ENCODE measurements at places on chromosomes 5 and 9.

DNA sequence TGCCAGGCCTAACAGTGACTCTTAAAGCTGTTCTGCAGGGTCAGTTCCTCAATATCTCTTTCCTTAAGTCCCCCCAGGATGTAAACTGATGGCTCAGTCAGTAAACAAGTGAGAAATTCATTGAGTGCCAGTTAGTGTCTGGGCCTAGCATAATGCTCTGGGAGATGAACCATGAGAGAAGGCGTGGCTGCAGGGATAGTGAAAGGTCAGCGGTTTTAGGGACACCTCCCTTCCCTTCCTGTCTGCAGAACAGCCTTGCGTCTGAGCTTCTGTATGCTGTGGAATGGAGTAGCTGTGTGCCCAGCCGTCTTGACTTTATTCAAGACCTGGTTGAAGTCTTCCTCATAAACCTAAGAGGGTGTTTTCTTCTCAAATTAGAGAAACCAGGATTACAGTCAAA lies 46.7 kb upstream of the DMRT3 start:
- DNase-seq, result no peak

DNA sequence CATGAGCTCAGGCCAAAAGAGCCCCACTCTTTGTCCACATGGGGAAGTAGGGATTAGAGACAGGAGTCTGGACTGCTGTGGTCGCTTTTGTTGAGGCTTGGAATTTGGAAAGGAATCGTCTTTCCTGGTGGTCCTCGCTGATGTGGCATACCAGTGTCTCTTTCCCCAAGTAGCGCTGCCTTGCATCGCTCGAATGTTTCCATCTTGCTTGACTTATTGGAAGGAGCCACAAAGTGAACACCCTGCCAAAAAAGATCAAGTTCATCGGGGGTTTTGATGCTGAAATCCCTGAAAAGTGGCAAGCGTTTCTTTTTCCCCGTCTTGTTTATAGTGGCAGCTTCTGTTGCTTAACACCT lies 161.3 kb downstream of the MACROH2A1 start:
- DNase-seq, result no peak

DNA sequence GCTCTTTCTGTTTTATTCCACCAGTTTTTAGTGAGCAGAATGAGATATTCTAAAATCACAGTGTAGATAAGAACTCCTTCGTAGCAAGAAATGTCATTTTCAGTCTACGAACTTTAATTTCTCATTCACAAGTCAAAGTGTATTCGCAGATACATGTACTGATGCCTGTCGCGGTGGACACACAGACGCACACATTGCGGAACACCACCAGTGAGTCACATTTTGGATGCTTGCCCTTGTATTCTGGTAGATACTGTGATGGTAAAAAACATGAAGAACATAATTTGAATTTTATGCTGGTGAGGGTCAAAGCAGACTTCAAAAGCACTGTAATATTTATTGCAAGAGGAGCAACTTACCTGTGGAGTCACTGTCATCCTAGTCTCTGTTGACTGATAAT lies 4.7 kb upstream of the C9orf57 start:
- no peak for DNase-seq

GRCh38 chr9:130192382-130192999 lies 20.3 kb downstream of the NCS1 start:
- DNase-seq, result no peak

- DNase-seq, result no peak
Observed at GRCh38 chr5:77972469-77973252, 196.5 kb upstream of the TBCA start.

DNA sequence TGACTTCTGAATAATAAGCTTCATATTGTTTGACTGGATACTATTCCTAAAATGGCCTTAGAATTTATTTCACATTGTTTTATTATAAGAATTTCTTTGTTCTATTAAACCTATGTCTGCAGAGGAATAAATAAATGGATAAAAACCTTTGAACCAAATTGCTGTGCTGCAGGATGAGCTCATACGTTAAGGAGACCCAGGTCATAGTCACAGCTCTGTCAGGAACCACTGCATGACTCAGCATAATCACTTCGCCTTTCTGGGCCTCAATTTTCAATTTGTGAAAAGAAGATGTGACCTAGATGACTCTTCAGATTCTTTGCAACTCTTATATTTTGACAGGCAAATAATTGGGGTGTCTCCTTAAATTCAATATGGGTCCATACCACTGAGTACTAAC lies 36.7 kb upstream of the HMHB1 start:
- DNase-seq, result no peak

DNA sequence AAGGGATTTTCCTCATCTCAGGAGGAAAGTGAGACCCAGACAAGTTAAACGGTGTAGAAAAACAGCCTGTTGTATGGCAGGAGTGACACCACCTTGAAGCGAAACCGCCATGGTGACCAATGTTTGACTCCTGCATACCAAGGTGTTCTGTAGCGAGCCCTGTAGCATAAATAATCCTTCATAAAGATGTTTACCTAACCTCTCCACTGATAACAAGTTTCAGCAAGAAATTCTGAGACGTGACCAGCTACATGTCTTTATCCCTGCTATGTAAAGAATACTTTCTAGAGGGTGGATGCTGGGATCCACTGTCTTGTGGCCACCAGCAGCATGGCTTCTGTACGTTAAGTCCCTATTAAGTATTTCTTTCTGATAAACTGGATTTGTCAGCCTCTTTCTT lies 148.1 kb downstream of the MPDZ start:
- no peak for DNase-seq

DNA sequence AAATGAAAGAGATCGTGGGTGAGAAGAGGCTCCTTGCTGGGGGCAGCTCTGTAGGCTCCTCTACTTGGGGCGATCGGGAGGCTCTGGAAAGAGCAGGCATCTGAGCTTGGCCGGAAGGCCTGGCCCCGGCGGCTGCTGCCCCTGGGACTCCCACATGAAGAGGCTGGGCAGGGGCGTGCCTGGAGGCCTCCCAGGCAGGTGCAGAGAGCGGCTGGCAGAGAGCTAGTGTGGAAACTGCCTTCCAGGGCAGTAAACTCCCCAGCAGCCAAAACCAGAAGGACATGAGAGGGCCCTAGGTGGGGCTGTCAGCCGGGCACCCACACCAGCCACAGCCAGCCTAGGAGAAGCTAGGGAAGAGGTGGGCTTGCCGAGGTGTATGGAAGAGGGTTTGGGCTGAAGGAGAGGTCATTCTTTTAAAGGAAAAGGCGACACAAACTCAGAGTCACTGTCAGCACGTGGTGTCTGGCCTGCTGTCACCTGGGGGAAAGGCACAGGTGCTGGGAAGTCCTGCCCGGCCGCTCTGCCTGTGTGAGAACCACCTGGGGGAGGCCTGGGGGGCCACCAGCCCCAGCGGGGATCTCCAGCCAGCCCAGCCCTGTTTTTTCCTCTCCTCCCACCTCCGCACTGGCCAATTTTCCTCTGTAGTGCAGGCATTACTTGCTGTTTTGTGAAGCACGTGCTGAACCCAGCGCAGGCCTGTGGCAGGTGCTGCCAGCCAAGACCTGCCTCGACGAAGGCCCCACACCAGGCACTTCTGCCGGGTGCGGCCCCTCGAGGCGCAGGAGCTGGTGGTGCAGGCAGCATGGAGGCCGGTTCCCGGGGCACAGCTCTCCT lies 44.8 kb upstream of the EGFL7 start:
- no peak for DNase-seq

GRCh38 chr5:33491941-33492340 lies 51.2 kb downstream of the TARS1 start:
- DNase-seq, result no peak

- DNase-seq, result no peak
Observed at GRCh38 chr9:3730511-3730922, 204.7 kb upstream of the RFX3 start.

DNA sequence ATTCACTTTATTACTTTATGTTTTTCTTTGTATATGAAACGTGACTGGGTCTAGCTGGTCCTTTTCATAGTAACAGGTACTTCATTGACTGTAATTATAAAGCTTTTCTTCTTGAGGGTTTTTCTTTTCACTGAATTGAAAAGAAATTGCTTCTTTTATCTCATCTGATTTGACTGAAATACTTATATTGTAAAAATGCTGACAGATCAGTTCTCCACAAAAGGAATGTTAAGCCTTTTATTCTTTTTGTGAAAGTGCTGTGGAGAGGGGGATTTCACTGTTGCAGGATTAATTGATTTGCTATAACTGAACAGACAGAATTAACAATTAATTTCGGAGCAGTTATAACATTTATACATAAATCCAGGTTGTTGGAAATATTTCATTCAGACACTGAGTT lies 2043.6 kb upstream of the C9orf72 start:
- no peak for DNase-seq

DNA sequence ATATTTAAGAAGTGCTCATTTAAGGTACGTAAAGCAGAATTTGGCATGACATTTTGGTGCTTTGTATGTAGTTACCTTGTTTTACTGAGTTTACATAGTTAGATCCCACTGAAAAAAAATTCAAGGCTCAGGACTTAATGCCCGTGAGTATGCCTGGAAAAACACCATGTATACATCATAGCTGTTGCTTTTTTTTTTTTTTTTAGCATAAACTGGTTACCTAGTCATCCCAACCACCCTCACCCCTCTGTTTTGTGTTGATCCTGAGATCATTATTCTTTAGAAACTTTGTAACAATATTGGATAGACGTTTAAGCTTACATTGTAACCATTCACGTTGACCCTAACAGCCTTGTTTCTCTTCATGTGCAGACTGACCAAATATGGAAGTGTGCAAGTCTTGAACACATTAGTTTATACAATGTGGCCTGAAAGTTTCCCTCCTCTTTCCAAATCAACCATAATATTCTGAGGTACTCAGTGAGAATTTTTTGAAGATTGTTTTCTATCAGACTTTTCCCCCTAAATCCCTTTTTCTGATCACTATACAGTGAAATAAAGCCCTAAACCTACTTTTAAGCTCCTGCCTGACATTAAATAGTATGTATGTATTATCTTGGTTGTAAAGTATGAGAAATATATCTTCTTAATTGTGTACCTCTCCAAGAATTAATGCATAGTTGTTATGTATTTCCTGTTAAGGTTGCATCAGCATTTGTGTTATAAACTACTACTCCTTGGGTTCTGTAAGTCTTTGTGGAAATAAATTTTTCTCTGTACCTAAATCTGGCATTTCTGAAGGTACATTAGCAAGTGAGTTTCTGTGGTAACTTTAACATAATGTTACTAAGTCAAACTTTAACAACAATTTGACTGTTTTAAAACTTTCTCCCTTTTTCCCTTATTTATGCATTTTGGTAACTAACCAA lies 4.4 kb downstream of the RABGAP1 start:
- DNase-seq, result no peak

DNA sequence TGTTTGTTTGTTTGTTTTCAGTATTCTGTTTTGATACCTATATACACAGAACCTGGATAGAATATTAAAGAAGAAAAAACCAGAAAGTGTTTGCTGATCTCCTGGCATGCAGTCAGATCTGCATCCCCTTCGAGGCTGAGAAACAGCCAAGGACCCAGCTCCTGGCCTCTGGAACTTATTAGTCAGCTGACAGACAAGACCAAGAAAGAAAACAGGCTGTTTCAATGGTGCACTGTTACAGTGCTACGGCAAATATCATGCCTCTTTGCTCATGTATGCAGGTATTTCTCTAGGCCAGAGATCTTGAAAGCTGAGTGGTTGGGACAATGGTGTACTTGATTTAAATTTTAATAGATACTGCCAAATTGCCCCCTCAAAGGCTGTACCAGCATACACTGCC lies 95.0 kb downstream of the C5orf15 start:
- no peak for DNase-seq

- no peak for DNase-seq
Observed at GRCh38 chr9:105503881-105504280, 54.0 kb upstream of the FKTN start.

DNA sequence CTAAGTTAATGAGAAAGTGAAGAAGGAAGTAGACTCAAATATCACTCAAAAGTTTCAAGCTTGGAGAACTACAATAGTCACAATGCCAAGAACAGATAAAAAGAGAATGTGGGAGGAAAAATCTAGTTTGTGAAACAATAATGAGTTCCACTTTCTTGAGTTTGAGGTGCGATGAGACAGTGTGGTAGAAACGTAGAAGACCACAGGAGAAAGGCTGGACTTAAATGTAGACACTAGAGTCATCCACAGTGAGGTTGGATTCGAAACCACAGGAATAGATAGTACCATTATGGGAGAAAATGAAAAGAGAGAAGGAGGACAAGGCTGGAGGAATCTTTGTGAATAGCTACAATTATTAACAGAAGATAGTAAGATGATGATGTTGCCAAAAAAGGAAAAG lies 141.1 kb upstream of the LRRTM2 start:
- no peak for DNase-seq

- DNase-seq, result no peak
Observed at GRCh38 chr9:1759009-1759408, 256.1 kb upstream of the SMARCA2 start.

- no peak for DNase-seq
Observed at GRCh38 chr5:174636094-174636493, 88.3 kb upstream of the MSX2 start.
